ENCODE measurements at places on chromosomes 7 and 10. TPM values are rescaled to one million over a fixed set of nuclear protein-coding genes. Genes with fewer than 3 reads are reported as not detected.

Gene RARRES2
- total RNA-seq: not detected

Gene SYNPO2L
- not detected for total RNA-seq

Gene NEURL1
- 1.5 TPM for total RNA-seq

Gene CUBN
- total RNA-seq: 0.92 TPM

Gene PTPN20
- 1.3 TPM for total RNA-seq

Gene NUTM2E
- 0.11 TPM for total RNA-seq

Gene LRRC17
- not detected for total RNA-seq

Gene UNCX
- total RNA-seq: not detected

Gene COL17A1
- not detected for total RNA-seq

Gene FFAR4
- not detected for total RNA-seq

Gene MRLN
- not detected for total RNA-seq

Gene EN2
- total RNA-seq: not detected

Gene AP5Z1
- total RNA-seq: 49.8 TPM

Gene TMEM229A
- not detected for total RNA-seq

Gene NUTM2A
- 0.48 TPM for total RNA-seq

Gene SPDYE3
- total RNA-seq: not detected

Gene GIMAP7
- 47.3 TPM for total RNA-seq

Gene LEP
- total RNA-seq: not detected

Gene IL6
- 0.72 TPM for total RNA-seq

Gene VAX1
- not detected for total RNA-seq

Gene ACTA2
- total RNA-seq: 35.0 TPM

Gene SPDYE2
- total RNA-seq: not detected

Gene LRRC4
- 0.15 TPM for total RNA-seq

Gene ASB15
- not detected for total RNA-seq

Gene ZPBP
- total RNA-seq: not detected

Gene COL13A1
- total RNA-seq: not detected

Gene CRHR2
- total RNA-seq: not detected

Gene OR6B1
- not detected for total RNA-seq

Gene SMO
- 0.33 TPM for total RNA-seq

Gene ARHGAP21
- total RNA-seq: 33.7 TPM

Gene RBM48
- total RNA-seq: 15.7 TPM

Gene WIPF3
- total RNA-seq: not detected

Gene TRIL
- not detected for total RNA-seq

Gene IDI2
- total RNA-seq: not detected

Gene LUC7L2
- 150 TPM for total RNA-seq

Gene GLI3
- total RNA-seq: 0.44 TPM

Gene SH3PXD2A
- total RNA-seq: 8.0 TPM

Gene BMPR1A
- 20.9 TPM for total RNA-seq

Gene SFTPA1
- not detected for total RNA-seq

Gene LLCFC1
- total RNA-seq: not detected

Gene AGFG2
- 60.5 TPM for total RNA-seq

Gene MRC1
- total RNA-seq: 1.4 TPM

Gene HECW1
- total RNA-seq: not detected

Gene PIK3CG
- 25.3 TPM for total RNA-seq

Gene NEUROG3
- not detected for total RNA-seq

Gene ANKRD30A
- total RNA-seq: not detected

Gene WDFY4
- total RNA-seq: 0.35 TPM

Gene HIPK2
- total RNA-seq: 21.2 TPM

Gene MKX
- 0.29 TPM for total RNA-seq

Gene ZNF485
- 5.5 TPM for total RNA-seq

Gene INHBA
- total RNA-seq: not detected

Gene AKR1B15
- not detected for total RNA-seq

Gene RELN
- total RNA-seq: not detected

Gene TET1
- total RNA-seq: 0.44 TPM

Gene BRI3
- 58.4 TPM for total RNA-seq

Gene HOXA9
- total RNA-seq: not detected

Gene CC2D2B
- total RNA-seq: not detected

Data from CD8-positive, alpha-beta memory T cell (primary cell).